NCI-H2107 (cell line): ENCODE measurements at places on chromosomes 2 and 18.

DNA sequence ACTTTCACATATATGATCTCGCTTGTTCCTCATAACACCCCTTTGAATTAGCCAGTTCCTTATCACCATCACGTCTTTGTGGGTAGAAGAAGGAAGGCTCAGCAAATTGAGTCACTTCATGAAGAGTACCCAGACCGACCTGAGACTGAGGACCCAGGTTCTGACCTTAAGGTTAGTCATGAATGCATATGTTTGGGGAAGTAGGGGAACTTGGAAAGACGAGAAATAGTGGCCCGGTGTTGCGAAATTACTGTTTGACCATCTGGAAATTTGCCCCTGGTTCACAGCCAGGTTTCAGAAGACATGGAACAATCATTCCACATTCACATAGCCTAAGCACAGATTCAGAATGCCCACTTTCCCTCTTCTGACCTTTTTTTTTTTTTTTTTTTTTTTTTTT, 59.8 kb downstream of the MEIS1 start:
- no peak for DNase-seq

GRCh38 chr2:241473399-241473798, 35.0 kb downstream of the STK25 start:
- DNase-seq, result no peak

GRCh38 chr18:46397174-46397573, 259.8 kb downstream of the LOXHD1 start:
- no peak for DNase-seq

DNA sequence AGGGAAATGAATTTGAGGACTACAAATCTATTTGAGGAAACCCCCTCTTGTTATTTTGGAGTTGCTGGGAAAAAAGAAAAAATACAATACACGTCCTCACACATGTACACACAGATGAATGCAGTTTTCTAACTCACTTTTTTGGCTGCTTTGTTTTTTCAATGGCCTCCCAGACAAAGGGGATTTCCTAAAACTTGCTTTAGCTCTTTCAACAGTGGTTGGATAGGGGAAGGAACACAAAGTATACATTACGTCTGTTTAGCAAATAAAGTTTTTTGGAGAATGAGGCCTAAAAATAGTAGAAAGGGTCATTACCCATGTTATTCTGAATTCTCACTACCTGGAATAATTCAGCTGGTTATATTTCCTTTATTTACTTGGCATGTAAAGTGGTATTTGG, 125.3 kb upstream of the ITGB6 start:
- DNase-seq, result no peak

GRCh38 chr2:196515051-196515450, 124.5 kb upstream of the CCDC150 start:
- DNase-seq, result no peak

DNA sequence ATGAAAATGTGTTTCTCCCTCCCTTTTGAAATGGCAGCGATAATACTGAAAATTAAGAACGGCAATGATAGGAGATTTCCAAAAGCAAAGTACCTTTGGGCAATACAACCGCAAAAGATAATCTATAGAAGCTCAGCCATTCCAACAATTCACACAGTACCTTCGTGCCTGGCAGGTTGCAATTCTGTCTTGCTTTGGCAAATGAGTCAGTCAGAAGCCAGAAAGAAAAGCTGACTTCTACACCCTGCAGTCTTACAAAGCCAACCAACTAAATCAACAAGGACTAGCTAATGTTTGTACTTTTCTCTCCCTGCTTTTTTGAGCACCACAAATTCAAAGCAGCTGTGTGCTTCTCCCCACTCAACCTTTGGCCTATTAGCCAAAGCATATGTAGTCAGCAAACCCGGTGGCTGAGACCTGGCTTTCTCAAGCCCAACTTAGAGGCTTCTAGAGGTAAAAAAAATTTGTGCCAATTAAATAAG, 25.7 kb upstream of the ID2 start:
- DNase-seq, result no peak

DNA sequence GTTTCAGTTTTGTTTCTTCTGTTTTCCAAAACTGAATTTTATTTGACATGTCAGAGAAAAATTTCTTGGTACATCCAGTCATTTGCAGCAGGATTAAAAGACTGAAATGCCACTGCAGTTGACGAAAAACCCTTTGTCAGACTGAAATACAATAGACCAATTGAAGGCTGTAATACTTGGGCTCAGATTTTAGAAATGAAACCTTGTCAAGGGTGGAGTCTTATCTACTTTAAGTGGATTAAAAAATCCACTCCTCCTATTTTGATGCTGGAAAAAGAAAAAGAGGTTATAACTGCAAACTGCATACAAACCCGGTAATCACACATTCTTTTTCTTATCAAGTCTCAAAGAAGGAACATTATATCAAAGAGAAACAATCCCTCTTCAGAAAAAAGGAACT, 80.2 kb upstream of the NEUROD1 start:
- DNase-seq, result no peak

DNA sequence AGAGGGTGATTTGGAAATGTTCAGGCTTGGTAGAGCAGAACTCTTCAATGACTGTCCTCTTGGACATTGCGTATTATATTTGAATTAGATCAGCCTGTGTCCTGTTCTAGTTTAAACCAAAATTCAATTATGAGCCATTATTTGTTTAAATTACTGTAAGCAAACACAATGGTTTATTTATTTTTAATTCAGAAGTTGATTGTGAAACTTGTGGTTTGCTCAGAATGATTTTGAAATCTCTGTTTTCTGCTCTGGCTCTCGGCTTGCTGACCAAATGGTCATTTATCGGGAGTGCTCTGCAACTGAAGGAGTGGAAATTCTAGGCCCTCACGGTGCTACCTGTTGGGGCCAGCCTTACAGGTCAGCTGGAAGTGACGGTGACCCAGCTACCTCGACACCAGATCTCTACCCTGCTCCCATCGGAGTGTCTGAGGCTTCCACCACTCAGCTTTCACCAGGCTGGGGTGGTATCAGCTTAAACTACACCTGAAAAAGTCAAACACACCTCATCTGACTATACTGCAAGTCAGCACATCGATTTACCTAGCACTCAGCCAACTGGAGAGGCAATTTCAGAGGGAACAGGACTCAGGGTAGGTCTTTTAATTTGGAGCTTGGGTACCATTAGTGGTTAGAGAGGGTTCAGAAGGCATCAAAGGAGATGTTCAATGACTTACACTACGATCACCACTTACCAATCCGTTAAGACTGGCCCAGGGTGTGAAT, 36.8 kb upstream of the GPD2 start:
- DNase-seq, result no peak

- DNase-seq, result no peak
Measured at GRCh38 chr2:121471532-121472469, 58.9 kb upstream of the RNU4ATAC start.

DNA sequence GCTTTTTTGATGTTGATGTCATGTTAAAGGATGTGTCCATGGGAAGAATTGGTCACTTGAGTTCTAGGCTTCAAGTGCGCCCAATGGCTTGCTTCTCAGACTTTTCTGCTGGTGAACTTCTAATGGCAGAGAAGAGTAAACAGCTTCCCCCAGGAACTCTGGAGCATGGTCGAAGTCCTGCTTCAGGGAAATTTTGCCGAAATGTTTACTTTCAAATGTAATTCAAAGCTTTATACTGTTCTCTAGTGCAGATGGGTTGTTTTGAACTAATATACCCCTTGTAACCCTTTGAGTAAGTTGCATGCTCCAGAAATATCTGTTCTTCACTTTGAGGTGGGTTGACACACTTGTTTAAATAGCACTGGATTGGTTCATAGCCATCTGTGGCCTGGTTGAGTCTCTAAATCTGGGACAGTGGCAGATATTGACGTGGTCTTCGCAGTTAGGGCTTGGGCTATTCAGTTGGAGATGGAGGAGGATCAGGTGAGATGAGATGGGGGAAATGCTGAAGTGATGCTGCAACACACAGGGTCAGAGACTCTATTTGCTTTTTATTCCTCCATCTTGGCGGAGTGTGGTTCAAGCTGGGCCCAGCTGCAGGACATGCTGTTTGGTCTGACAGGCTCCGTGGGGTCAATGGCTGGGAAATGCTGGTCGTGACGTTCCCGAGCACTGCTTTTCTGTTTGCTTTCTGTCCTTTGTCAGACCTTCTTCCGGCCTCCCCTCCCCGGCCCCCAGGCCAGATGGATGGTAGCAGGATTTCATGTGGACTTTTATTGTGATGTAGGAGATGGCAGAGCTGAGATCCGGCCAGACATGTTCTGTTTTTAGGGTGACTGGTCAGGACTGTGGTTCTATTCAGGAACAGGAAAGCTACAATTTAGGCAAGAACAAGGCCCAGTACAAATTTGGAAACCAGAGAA, 35.9 kb downstream of the MYO1B start:
- DNase-seq, result no peak

DNA sequence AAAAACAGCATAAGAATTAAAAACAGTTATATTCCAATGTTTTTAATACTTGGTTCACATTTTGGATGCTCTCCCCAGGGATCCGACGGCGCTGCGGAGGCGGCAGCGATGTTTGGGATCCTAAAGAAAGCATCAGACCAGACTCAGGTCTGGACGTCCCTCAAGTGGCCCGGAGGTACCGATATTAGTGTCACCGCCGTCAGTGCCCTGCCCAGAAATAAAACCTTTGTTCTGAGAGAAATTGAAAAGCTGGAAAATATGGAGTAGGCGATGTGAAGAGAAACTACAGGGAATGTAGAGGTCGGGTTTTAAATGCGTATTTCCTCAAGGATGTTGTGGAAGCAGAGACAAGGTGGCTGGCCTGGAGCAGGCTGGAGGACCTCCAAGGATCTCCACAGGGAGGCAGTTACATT, 683 bp upstream of the TBC1D8 start:
- no peak for DNase-seq

DNA sequence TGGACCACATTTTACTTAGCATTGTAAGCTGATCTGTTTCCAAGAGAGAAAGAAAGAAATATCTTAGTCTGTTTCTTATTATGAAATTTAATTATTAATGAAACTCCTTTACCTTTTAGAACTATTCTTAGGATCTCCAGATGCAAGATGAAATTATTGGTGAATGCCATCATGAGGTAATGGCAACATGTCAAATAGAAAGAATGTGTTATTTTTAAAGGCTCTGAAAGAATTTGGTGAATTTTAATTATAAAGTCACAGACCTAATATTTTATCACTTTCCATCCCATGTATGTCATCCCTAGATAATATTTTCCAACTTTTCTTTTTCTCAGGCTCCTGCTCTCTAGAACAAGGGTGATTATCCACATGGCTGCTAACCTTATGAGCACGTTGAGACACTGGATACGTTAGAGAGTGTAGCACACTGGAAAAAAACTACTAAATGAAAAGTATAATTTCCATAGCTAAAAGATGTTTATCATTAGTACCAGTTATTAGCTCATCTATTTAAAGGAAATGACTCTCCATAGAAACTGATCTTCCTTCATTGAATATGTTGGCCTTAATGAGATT, 95.2 kb upstream of the SCG2 start:
- no peak for DNase-seq

GRCh38 chr2:158213773-158214172, 112.1 kb downstream of the UPP2 start:
- DNase-seq, result no peak

DNA sequence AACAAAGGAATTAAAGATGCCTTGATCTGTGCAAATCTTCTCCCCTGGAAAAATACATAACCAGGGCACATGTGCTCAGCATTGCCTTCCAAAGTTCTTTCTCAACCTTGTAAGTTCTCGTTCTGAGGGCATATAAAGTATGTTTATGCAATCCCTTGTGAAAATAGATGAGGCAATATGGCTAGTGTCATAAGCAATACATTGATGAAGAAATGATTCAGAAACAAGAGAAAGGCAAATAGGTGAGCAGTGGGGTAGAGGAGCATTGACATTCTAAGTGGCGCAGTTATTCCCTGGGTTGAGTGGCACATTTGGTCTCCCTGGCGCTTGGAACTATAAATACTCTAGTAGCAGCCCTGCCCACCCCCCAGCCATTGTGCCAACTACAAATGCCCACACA, 57.4 kb upstream of the PGAP1 start:
- no peak for DNase-seq

- DNase-seq, result no peak
Measured at GRCh38 chr2:168789776-168790175, 12.7 kb upstream of the NOSTRIN start.

DNA sequence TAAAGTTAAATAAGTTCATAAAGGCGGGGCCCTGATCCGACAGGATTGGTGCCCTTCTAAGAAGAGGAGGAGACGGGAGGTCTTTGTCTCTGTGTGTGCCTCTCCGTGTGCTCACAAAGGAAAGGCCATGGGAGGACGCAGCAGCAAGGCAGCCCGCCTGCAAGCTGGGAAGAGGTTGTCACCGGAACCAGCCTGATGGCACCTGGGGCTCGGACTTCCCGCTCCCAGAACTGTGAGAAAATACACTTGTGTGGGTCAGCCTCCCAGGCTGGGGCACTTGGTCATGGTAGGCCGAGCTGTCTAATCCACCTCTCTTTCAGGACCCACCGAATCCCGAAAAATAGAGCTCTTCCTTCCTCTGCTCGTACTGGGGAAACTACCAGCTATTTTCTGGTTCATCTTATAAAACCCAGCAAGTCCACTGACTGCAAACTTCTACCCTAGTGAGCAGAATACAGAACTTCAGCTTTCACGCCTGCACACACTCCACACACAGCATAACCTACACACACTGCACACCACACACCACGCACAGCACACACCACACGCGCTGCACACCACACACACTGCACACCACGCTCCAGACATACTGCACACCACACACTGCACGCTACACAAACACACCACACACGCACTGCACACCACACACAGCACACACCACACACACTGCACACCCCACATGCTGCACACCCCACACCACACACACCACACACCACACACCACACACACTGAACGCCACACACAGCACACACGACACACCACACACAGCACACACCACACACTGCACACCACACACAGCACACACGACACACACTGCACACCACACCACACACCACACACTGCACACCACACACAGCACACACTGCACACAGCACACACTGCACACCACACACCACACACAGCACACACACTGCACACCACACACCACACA, 58.1 kb downstream of the ASB1 start:
- no peak for DNase-seq

GRCh38 chr18:37524139-37524497, 41.5 kb downstream of the CELF4 start:
- no peak for DNase-seq

DNA sequence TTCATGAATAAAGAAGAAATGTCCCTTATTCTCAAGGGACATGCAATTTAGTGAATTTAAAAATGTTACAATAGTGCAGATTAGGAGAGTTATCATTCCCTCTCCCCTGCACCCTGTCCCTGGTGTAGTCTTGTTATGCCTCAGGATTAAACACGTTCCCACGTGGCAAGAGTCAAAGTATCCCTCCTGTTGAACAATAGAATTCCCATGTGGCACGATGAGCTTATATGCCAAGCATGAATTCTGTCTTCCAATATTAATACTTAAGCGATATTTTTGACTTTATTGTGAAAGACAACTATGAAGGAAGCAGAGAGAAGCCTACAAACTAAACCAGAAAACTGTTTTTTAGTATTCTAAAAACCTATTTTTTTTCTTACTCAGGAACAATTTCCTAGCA, 36.7 kb upstream of the SPAG16 start:
- no peak for DNase-seq

GRCh38 chr2:68280796-68281195, 28.5 kb upstream of the PPP3R1 start:
- no peak for DNase-seq

- no peak for DNase-seq
Measured at GRCh38 chr2:11031876-11032275, 120.1 kb downstream of the KCNF1 start.

GRCh38 chr2:157911246-157911645, 35.1 kb upstream of the ACVR1 start:
- DNase-seq, result no peak
